Kidney glomerular epithelial cell (primary cell): ENCODE measurements at places on chromosomes 6 and 20.

DNA sequence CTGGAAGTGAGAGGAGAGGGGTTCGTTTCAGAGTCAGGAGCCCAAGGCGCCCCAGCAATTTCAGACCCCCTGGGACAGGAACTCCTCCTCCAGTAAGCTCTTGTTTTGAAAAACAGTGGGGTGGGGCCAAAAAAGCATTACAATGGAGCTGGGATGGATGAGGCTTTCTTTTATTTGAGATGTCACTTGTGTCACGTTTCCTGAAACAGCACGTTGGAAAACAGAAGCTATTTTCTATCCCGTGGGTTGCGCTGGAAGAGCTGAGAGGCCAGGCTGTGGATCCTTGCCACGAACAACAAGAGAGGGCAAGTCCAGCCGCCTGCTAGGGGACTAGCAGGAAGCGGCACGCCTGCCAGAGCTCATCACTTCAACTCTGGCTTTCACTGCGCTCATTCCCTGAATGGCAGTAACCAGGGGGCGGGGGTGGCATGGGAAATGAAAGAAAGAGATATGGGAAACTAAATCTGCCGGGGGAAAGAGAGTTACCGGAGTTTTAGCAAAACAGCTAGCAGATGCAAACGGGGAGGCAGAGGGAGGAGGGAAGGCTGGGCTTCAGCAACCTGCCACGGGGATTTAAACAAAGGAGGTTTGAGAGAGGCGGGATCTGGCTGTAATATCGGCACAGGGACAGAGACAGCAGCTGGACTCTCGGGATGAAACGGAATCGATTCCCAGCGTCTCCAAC is 34.6 kb downstream of the GCNT2 start:
- peak; percentile 37 for DNase-seq

DNA sequence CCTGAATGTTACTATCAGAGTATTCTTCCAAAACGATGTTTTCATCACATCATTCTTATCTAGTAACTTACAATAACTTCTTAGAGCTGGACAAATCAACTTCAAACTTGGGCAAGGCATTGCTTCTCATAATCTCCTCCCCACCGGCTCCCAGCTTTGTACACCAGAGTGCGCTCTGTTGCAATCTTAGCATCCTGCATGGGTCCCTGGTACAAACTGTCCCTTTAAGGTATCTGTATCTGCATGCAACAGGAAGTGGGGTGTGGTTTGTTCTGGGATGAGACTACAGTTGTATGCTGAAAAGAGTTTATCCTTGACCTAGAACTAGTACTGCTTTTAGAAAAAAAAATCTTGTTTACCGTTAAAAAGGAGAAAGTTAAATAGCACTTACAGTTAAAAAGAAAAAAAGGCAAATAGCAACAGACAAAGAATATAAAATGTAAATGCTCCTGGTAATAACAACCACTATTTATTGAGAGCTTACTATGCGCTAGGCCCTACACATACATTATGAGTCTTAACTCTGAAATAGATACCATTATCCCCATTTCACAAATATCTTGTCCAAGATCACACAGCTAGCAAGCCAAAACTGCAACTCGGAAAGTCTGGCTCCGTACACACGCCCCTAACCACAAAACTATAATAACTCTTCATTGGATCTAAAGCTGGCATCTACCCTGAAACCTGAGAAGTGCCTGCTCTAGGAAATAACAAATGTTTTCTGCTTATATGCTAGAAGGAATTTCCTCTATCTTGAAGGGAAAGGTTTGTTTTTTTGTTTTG is 9.8 kb upstream of the HECA start:
- DNase-seq: peak; percentile 16

DNA sequence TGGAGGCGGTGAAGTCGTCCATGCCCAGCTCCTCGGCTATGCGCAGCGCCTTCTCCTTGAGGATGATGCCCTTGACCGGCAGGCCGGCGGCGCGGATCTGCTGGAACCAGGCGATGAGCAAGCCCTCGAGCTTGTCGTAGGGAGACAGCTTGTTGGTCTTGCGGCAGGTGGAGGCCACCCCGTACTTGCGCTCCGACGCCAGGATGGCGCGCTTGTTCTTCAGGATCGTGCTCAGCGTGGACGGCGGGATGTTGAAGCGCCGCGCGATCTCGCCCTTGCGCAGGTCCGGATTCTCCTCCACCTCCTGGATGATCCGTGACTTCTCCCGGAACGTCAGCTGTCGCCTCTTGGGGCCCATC is 435 bp downstream of the CENPB start:
- DNase-seq: peak; percentile 38

- DNase-seq: no peak
Observed at GRCh38 chr6:104134876-104135275, 724.8 kb downstream of the HACE1 start.

GRCh38 chr20:1877609-1878200 is 17.5 kb upstream of the SIRPA start:
- DNase-seq: no peak
